ENCODE measurements at places on chromosomes 11 and 22. TPM values are rescaled to one million over a fixed set of nuclear protein-coding genes. Genes with fewer than 3 reads are reported as not detected.

The KCNJ1 gene
- total RNA-seq: not detected

The CYTH4 gene
- total RNA-seq: 26.0 TPM

The ZNF280B gene
- total RNA-seq: 1.1 TPM

The BTG4 gene
- total RNA-seq: not detected

The CNIH2 gene
- total RNA-seq: 1.2 TPM

The CRYBB3 gene
- total RNA-seq: not detected

The ABCG4 gene
- not detected for total RNA-seq

The MMP8 gene
- not detected for total RNA-seq

The OR8D2 gene
- total RNA-seq: not detected

The PRAME gene
- total RNA-seq: 1.4 TPM

The C11orf97 gene
- not detected for total RNA-seq

All from GM12878 (cell line).